ENCODE measurements at places on chromosomes 5 and 9.

- DNase-seq: no peak
Observed at GRCh38 chr5:28468166-28468565, 1429.8 kb upstream of the CDH9 start.

DNA sequence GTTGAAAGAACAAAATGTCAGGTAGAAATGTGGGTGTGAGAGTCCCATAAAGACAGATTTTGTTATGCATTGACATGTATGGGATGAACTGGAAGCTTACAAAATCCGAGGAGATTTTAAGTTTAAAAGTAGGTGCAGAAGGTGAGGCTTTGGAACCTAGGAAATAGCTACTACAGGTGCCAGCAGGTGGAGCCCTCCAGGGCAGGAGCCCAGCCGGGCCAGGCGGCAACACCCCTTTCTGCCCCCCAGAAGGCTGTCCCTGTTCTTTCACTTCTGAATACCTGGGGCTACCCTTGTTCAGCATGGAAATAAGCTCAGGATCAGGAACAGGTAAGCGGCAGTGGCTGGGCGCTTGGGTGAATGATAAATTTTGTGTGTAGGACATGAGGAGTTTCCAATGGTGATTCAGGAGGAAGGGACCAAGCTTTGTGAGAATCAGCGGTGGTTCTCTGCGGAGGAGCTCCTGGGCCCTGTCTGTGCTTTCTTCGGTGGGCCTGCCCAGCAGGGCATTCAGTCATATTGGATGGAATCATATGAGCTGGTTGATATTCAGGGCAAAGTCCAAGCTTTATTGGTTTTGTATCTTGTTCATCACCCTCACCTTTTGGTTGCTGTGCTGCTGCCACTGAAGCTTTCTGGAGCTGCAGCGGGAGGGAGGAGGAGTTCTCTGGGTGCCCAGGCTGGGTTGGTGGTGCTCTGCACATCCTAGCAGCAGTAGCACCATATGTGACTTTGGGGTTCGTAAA is 12.3 kb downstream of the PCBD2 start:
- no peak for DNase-seq

GRCh38 chr9:25322142-25322541 is 356.1 kb downstream of the TUSC1 start:
- no peak for DNase-seq

DNA sequence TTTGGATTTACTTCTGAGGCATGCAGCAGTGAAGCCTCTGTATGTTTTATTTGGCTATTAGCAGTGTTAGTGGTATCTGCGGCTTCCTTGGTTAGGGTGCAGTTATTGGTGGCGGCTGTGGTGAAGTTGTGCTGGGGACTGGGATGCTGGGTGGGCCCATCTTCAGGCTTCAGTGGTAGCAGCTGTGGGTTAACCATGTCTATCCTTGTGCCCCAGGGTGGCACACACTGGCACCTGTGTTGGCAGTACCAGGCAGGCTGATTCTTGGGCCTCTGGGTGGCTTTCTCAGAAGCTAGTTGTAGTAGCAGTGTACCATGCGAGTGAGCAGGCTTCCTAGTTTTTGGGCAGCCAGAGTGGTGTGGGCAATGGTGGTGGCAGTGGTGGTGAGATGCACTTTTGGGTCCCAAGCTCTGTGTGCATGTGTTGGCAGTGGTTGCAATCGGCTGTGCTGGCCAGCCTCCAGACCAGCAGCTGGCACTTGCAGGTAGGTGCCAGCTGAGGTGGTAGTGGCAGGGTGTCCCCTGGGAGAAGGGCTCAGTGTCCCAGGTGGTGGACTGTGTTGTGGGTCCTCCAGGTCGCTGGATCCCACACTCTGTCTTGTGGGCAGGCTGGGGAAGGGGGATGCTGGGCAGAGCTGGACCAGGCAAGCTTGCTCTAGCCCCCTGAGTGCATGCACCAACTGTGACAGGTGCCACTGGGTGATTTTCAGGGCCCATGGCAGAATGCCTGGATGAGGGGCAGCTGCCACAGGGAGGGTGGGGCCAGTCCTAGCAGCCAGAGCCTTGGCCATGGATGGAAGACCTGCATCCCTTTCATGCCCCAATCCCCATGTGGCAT is 13.6 kb downstream of the AHRR start:
- peak; percentile 36 for DNase-seq

DNA sequence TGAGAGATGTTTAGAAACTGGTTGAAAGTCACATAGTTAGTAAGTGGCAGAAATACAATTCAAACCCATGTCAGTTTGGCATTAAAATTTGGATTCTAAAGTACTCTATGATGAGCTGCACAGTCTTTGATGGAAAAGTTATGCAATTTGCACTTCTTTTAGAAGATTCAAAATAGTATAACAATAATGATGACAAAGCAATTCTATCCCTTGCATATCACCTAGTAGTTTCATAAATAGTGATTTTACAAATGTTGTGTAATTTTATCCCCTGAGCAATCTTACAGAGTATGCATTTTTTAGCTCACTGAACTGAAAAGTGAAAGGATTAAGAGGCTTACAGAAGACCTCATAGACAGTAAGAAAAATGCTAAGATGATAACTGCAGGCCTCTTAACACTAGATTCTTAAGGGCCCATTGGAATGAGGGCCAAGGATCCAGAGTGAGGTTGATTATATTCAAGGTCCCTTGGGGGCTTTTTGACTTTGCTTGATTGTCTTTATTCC is 3.7 kb downstream of the C5orf46 start:
- DNase-seq: no peak

GRCh38 chr5:161084115-161084514 is 232.1 kb upstream of the ATP10B start:
- DNase-seq: no peak

DNA sequence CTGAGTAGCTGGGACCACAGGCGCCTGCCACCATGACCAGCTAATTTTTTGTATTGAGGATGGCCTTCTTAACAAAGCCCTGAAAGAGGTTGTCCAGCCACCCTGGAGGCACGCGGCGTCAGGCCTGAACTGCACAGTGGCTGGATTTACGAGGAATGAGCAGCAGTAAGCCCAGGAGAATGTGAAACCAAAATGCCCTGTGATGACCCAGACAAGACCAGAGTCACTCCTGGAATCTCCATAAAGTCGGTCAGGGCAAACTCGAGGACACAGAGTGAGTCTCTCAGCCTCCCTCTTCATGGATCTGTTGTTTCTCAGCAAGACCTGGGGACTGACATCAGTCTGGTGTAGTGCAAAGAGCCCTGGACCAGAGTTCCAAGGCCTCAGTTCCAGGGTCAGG is 53.2 kb upstream of the C5orf58 start:
- DNase-seq: no peak

DNA sequence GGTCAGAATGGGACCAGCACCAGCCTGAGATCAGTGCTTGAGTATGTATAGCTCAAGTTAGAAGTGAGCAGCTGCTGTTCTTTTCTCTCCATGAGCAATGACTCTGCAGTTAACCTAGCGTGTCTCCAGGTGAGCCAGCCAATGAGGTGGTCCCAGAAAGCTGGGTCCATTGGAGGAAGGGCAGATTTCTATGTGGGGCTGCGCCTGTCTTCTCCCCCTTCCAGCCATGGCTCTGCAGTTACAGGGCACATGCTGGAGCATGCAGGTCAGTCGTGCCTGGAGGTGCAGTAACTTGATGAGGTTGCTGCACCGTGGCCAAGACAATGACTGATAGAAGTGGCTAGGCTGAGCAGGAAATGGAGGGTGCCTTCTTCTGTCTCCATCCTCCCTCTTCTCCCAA is 29.6 kb upstream of the CXCL14 start:
- DNase-seq: no peak

DNA sequence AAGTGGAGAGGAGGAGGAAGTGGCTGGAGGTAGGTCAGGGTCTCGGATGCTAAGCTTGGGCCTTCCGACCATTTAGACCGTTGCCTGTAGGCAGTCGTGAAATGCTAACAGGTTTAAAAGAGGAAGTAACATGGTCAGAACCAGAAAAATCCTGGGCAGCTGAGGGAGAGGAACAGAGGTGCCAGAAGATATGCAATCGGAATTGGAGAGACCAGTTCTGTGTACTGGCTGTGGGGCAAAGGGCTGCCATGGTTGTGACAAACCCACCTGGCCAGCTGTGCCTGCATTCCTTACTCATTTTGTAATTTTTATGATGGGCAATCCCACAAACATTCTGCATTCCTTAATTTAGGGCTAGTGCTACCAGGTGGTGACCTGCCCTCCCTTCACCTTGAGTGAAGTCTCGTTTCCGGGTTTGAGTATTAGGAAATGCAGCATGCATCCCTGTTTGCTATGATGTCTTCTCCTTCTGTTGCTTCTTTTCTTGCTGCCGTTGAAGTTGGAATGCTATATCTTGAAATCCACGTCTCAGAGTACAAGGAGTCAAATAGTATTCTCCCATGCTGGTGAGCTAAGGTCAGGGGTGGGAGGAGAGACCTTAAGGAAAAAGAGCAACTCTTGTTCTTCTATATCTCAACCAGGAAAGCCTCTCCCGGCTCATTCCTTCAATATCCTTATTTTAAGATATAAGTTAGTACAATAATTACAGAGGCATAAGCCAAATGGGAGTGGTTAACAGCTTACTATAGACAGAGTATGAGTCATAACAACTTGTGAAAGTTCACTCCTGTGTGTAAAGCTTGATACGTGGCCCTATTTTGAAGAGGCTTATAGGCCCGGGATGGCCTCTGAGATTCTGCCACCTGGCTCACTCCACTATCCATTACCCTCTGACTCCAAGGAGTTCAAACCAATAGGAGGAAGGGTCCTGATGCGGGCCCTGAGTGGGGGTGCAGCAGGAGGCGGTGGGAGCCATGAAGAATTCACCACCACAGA is 37.0 kb downstream of the B4GALT1 start:
- DNase-seq: no peak

Data from NCI-H1092 (cell line).